Right lung (tissue), 10 donors: ENCODE measurements at places on chromosomes 12 and 14. TPM values are rescaled to one million over a fixed set of nuclear protein-coding genes. Genes with fewer than 3 reads are reported as not detected.

Gene RIPK3
- 2.1 TPM for polyA plus RNA-seq

Gene RTL1
- 2.4 TPM for polyA plus RNA-seq

Gene LRCOL1
- polyA plus RNA-seq = 1.8 TPM

Gene TMEM132C
- 29.8 TPM for polyA plus RNA-seq

Gene TAS2R42
- not detected for polyA plus RNA-seq

Gene TTC6
- 15.3 TPM for polyA plus RNA-seq

Gene OR4N5
- not detected for polyA plus RNA-seq

Gene TOMM20L
- polyA plus RNA-seq = 0.64 TPM

Gene IFI27L1
- 29.7 TPM for polyA plus RNA-seq

Gene SLC15A4
- polyA plus RNA-seq = 31.2 TPM

Gene ATL1
- polyA plus RNA-seq = 9.4 TPM

Gene PGF
- polyA plus RNA-seq = 24.5 TPM

Gene PRKAB1
- 67.8 TPM for polyA plus RNA-seq

Gene HAL
- polyA plus RNA-seq = 2.2 TPM

DNA sequence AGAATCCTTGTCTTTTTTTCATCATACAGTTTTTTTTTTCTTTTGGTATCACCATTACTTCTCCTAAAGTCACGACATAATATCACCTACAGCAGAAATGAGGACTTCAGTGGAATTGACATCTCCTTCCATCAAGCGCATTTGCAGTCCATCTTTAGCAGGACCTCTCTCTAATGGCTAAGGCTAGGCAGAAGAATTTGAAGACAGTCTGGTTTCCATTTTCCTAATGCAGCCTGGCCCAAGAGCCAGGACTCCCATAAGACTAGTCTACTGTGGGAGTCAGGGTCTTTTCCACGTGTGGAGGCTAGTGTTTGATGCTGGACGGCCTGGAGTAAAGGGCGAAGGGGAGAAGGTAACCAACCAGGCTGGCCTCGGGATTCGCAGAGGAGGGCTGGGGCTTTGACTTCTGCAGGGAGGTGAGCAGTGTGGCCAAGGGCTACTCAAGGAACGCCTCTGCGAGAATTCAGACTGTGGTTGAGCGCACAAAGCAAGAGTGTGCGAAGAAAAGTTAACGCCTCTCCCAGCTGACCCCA lies 769 bp upstream of the ZNF740 start:
- DNase-seq = no peak

GRCh38 chr14:31968956-31969698 lies 108.0 kb upstream of the ARHGAP5 start:
- no peak for DNase-seq

- DNase-seq = no peak
These were observed 1.8 kb downstream of the ZDHHC22 start for GRCh38 chr14:77139540-77140358.

- DNase-seq = no peak
These were observed 56.7 kb downstream of the KIAA0586 start for GRCh38 chr14:58484176-58484575.

- DNase-seq = no peak
These were observed 12.8 kb downstream of the STX2 start for GRCh38 chr12:130826151-130826801.

- DNase-seq = no peak
These were observed 31.1 kb downstream of the ZFYVE21 start for GRCh38 chr14:103746701-103747100.

DNA sequence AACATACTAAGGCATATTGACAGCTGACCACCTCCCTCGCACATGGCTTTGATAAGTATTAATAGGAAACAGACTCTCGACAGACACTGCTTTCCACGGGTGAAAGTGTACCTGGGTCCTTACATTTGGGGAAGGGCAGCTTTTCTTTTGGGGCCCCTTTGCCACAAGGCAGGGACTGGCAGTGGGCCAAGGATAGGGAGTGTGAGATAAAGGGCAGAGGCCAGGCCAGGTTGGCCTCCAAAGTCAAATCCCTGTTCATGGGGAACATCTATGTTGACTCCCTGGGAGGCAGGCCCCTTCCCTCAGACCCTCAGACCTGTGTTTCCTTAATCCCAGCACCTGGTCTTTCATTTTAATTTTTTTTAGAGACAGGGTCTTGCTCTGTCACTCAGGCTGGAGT lies 19.4 kb upstream of the FBXO21 start:
- no peak for DNase-seq

DNA sequence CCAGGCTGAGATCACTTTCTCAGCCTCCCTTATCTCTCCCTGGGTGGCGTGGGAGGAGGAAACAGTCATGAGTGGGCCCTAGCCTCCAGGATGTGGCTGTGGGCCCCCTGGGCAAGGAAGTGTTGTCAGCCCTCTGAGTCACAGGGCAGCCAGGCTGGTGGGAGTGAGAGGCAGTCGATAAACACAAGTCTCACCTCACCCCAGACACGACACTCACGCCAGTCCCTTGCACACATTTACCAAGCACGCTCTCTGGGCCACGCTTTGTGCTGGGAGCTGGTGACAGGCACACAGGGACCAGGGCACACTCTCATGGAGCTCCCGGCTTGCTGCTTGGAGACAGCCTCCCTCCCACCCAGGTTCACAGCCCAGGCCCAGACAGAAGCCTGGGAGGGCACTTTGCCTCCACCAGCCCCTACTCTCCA lies 1.9 kb upstream of the KRT79 start:
- DNase-seq = no peak

GRCh38 chr12:117408161-117408791 lies 46.9 kb upstream of the NOS1 start:
- DNase-seq = peak; percentile 79

DNA sequence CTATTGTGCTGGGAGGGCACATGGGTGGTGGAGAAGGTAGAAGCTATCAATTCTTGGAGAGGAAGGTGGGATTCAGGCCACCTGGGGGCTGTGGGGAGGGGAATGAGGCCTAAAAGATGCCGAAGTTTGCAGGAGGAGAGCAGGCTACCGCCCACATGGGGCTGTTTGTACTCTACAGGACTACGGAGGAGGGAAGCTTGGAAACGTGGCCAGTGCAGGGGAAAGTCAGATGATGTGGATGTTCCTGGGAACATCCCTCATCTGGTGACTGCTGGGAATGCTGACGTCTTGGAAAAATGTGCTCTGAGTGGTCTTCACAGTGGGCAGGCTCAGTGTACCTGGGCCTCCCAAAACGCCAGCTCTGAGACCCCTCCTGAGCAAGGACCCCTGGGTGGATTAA lies 78.5 kb downstream of the TNFAIP2 start:
- no peak for DNase-seq

GRCh38 chr12:9327320-9327719 lies 119.1 kb upstream of the PZP start:
- no peak for DNase-seq

DNA sequence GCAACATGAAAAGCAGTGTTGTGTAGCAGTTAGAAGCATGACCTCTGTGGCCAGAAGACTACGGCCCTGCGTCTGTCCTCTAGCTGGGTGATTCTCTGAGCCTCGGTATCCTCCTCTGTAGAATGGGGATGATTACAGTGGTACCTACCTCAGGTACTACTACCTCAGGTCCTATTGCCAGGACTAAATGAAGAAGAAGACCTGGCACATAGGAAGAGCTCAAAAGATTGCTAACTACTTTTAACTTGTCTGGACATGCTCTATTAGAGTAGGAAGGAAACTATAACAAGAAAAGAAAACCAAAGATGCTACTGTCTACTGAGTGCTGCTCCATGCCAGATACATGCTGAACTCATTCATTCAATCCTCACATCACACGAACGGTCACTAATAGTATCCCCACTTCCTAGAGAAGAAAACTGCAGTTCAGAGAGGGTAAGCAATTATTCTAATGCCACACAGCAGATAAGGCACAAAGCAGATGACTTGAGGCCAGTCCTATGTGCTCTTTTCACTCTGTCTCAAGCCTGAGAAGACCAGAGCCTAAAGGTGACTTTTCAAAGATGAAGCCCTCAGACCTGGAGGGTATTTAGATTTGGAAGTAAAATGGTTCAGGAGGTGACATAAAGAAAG lies 108.1 kb upstream of the HIF1A start:
- DNase-seq = no peak

GRCh38 chr12:44780221-44780790 lies 95.8 kb downstream of the NELL2 start:
- no peak for DNase-seq

DNA sequence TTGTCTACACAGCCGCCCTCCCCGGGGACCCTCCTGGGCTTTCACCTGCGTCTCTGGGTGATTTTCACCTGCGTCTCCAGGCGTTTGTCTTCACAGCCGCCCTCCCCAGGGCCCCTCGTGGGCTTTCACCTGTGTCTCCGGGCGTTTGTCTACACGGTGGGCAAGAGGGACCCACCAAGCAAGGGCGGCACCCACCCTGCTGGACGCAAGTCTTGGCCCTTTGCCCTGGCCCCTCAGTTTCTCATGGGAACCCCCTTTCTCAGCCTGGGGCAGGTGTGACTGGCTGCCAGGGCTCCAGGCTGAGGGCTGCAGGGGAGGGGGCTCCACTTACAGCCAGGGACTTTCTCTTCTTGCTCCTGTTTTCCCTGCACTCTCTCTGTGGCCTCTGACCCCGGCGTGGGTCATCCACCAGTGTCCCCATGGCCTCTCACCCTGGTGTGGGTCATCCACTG lies 68.6 kb upstream of the GALNT9 start:
- no peak for DNase-seq

DNA sequence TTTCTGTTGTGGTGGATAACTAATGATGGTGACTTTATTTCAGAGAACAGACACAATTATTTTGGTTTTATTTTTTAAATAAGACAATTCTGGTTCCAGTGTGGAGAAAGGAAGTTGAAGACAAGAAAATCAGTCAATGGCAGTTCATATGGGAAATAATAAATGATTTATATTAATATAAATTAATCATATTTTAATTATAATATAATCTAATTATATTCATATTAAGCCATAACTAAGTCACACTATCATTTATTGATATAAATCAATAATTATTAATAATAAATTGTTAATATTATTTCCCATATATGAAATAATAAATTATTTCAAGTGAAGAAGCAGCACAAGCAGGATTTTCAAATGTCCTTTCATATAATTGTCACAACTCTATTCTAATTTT lies 2.8 kb downstream of the TOMM20L start:
- no peak for DNase-seq

- no peak for DNase-seq
These were observed 82.7 kb downstream of the BCL11B start for GRCh38 chr14:99189201-99189801.

GRCh38 chr14:76432827-76433752 lies 57.2 kb downstream of the ESRRB start:
- DNase-seq = no peak
